ENCODE measurements at places on chromosomes 3 and 15. TPM values are rescaled to one million over a fixed set of nuclear protein-coding genes. Genes with fewer than 3 reads are reported as not detected.

The CD276 gene
- total RNA-seq = 175 TPM

The SFMBT1 gene
- 6.4 TPM for total RNA-seq

The PLA2G4D gene
- not detected for total RNA-seq

The SOX2 gene
- total RNA-seq = not detected

The INAFM2 gene
- total RNA-seq = 24.6 TPM

The FOXL2NB gene
- total RNA-seq = not detected

Data from smooth muscle cell of the umbilical artery (primary cell).